Epithelial cell of umbilical artery (primary cell): ENCODE measurements at places on chromosomes 12 and 14. TPM values are rescaled to one million over a fixed set of nuclear protein-coding genes. Genes with fewer than 3 reads are reported as not detected.

TGM1 gene
- total RNA-seq: 0.65 and 0.91 TPM in 2 replicates

PRB2 gene
- not detected in 2 replicates for total RNA-seq

LRRC74A gene
- total RNA-seq: not detected in 2 replicates

ZDHHC22 gene
- total RNA-seq: under 0.01 TPM in 1 of 2 replicates, not detected in the other

PIK3C2G gene
- total RNA-seq: not detected in 2 replicates

ZNF26 gene
- total RNA-seq: 10.4 and 12.5 TPM in 2 replicates
